ENCODE measurements at places on chromosomes 2 and 18.
A peak's percentile ranks its signal among the peaks of the same experiment; 100 is the strongest.

- no peak for DNase-seq
Measured at GRCh38 chr2:75527676-75528075, 33.1 kb downstream of the EVA1A start.

DNA sequence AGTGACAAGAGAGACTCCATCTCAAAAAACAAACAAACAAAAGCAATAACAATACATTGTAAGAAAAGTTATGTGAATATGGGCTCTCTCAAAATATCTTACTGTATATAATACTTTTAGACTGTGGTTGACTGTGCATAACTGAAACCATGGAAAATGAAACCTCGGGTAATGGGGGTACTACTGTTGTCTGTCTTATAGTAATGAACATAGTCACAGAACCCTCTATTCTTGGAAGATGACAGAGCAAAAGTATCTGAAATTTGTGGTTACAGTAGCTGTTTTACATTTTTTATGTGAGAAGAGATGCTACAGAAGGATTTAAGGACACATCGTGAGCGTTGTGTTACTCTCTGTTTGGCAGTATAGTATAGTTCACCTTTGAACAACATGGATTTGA is 60.5 kb downstream of the MAP4K4 start:
- no peak for DNase-seq

GRCh38 chr2:191555092-191555742 is 122.7 kb upstream of the NABP1 start:
- DNase-seq: peak; percentile 80

- no peak for DNase-seq
Measured at GRCh38 chr2:191522478-191523120, 155.3 kb upstream of the NABP1 start.

Data from cerebellar cortex (tissue), 1 donor.